ENCODE measurements at places on chromosomes 11 and 22.

DNA sequence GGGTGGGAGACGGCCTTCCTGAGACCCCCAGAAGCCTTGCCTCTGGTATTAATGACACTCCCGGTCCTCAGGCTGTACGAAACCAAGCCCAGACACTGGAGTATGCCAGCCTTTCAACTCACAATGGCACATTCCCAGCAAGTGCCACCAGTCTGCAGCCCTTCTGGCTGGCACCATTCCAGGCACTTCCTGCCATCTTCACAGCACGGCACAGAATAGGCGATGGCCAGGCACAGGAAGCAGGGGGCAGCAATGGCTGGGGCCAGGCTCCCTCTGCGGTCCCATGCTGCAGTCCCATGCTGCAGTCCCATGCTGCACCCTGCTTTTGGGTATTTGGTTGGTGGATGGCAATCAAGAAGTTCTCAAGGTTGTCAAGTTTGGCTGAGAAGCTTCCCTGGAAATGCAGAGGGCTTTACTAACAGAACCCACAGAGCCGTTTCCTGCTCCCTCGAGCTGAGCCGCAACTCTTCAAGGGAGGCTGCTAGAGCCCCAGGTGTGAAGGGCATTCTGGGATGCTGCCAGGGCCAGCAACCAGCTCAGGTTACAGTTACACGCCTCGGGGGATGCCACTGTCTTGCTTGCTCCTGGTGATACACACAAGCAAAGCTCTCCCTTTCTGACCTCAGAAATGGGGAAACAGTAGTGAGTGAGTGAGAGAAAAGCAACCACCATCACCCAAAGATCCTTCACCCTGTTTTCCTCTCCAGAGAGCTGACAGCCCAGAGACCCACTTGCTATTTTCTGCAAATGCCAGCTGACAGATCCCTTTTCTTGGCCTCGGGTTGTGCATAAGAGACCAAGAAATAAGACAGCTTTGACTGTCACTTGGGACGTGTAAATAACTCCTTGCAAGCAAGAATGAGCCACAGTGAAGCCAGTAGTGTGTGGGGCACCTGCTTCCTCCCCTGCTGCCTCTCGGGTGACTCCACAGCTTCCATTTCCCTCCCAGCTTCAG, 23.9 kb downstream of the LRFN4 start:
- no peak for DNase-seq

DNA sequence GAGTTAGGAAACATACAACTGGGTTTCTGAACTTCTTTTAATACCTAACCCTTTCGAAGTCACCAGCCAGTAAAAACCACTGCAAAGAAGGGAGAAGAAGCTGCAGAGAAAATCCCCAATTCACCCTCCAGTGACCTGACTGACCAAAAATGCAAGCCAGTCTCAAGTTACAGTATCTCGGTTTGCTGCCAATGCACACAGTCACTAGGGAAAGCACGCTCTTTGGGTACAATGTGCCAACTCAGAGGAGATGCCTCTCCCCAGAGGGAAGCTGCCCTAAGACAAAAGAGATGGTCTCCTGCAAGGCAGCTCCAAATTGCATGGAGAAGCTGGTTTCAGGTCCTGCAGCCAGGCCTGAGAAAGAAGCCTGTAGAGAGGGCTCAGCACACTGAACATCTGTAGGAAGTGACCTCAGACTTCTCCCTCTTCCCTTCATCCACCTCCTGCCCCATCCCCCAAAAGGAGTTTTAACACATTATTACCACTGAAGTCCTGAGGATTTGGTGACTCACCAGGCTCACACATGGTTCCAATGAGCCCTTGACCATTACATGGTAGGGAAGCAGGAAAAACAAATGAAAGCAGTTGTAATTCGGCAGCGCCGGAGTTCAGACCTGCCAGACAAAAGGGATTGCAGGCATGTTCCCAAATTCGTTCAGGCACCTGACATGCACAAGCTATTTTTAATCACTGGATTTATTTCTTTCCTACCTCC, 90.1 kb downstream of the ETS1 start:
- DNase-seq, result no peak

- DNase-seq, result no peak
Measured at GRCh38 chr22:47325249-47325648, 562.8 kb downstream of the TBC1D22A start.

- DNase-seq, result no peak
Measured at GRCh38 chr11:125968354-125968753, 22.5 kb downstream of the VSIG10L2 start.

GRCh38 chr22:30636226-30637077, 871 bp downstream of the SLC35E4 start:
- no peak for DNase-seq

DNA sequence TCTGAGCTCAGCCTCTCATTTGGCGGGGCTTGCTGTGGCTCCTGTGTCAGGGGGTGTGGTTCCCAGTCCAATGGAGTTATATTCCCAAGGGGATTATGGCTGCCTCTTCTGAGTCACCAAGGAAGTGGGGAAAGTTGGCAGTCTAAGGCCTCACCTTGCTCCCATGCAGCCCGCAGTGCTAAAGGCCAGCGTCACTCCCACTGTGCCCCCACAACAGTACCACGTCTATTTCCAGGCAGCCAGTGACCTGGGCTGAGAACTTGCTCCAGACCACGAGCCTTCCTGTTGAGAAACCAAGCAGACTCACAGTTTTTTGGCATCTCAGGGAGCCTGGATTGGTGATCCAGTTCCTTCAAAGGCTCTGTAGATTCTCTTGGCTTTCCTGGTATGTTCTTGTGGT, 45.6 kb downstream of the OR2AT4 start:
- no peak for DNase-seq

DNA sequence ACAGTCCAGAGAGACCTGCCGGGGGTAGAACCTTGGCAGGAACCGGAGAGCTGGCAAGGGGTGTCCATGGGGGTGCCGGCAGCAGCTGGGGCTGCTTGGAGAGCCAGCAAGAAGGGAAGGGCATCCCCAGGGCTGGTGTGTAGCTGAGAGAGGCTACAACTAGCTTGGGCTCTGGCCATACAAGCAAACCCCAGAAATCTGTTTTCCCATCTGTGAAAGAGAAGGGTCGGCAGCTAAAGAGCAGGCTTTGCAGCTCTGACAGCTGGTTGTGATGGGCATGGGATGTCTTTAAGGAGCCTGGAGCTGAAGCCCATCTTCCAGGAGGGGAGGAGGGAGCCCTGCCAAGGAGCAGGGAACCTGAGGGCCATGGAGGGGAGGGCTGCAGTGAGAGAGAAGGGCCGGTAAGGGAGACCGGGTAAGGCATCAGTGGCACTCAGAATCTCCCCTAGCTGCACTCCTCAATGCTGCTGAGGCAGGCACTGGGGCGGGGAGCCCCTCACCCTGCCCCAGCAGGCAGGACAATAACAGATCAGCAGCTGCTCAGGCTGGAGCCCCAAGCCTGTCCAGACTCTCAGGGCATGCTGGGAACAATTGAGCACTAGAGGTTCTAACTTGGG, 3.9 kb downstream of the CHST1 start:
- no peak for DNase-seq

- DNase-seq, result no peak
Measured at GRCh38 chr11:43130616-43131015, 181.2 kb upstream of the API5 start.

GRCh38 chr11:10716122-10716521, 22.6 kb upstream of the IRAG1 start:
- no peak for DNase-seq

DNA sequence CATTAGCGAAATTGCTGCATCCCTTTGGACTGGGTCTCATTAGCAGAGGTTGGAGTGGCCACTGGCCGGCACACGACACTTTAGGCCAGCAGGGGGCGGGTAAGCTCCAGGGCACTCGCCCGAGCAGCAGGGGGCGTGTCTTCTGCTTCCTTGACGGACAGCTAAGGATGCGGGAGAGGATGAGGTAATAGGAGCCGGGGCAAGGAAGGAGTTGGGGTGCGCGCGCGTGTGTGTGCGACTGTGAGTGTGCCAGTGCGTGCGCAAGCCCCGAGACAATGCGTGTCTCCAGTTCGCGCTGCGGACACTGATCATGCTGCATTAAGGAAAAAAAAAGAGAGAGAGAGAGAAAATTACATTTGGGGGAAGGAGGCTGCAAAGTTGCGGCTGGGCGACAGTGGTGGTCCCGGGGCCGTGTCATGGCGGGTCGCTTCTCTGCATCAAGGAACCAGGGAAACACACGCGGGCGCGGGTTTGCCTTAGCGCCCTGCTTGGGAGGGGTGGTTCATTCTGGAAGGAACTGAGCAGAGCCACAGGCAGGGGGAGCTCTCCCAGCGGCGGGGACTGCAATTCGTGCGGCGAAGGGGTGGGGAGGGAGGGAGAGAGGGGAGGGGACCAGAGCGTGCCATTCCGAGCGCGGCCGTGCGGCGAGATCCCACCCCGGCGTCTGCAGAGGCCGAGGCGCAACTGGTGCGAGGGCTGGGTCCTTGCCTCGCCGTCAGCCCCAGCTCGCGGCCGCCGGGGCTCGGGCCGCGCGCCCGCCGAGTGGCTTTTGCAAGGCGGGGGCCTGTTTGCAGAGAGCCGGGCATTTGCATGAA, at the start of gene DTX4:
Gene DTX4 (plus strand): TSS at position 625 of the 815 bp plus-strand sequence. CDS start 464 bp downstream, outside the sequence.
- DNase-seq, result peak; percentile 84

- DNase-seq, result no peak
Measured at GRCh38 chr22:43292630-43293018, 50.5 kb downstream of the SCUBE1 start.

DNA sequence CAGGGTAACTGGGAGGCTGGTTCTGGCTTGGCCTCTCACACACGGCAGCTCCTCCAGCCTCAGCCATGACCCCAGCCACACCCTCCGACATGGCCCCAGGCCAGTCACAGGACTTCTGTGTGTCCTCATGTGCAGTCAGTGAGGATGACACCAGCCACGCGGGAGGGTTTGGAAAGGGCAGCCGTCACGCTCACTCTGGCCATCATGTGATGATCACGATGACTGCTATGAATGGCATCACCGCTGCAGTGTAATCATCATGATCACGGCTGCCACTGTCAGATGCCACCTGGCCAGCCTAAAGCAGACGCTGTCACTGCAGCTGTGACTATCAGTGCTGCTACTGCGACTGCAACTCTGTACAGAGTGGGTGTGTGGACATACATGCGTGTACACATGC, 640.9 kb downstream of the BRD1 start:
- no peak for DNase-seq

DNA sequence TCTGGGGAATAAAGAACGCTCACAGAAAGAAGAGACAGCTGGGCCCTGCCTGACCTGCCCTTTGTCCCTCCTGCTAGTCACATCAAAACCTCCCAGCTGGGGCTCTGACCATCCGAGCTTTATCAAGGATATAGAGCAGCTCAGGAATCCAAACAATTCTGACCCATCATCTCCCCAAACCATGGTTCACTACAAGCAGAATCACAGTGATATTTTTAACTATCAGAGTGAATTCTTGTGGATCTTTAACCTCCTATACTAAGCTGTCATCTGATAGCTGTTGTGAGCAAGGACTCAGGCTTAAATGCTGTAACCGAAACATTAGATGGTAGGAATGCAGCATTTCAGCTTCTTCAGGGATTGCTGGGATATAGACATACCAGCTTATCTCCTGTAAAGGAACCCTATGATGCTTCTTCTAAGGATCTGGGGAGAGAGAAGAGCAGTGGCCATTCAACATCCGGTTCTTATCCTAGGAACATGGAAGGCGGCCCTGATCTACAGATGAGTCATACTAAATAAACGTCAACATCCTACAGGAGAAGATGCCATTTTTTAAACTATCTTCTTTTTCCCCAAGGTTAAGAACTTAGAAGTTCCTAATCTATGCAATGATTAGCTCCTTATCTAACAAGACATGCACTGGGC, 84.7 kb upstream of the AKIP1 start:
- no peak for DNase-seq

DNA sequence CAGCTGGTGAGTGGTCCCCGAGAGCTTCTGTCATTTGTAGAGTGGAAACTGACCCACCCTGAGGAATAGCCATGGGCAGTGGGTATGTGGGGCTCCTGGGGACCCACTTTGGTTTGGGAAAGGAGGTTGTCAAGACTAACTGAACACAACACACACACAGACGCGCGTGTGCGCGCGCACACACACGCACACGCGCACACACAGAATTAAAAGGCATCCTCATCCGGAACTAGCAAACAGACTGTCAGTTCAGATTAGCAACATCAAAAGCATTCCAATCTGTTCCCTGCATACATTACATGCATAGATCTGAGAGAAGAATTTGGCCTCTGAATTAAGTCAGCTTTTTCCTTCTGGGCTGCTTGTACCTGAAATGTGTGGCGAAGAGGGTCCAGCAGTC, 284.7 kb downstream of the ST3GAL4 start:
- no peak for DNase-seq

DNA sequence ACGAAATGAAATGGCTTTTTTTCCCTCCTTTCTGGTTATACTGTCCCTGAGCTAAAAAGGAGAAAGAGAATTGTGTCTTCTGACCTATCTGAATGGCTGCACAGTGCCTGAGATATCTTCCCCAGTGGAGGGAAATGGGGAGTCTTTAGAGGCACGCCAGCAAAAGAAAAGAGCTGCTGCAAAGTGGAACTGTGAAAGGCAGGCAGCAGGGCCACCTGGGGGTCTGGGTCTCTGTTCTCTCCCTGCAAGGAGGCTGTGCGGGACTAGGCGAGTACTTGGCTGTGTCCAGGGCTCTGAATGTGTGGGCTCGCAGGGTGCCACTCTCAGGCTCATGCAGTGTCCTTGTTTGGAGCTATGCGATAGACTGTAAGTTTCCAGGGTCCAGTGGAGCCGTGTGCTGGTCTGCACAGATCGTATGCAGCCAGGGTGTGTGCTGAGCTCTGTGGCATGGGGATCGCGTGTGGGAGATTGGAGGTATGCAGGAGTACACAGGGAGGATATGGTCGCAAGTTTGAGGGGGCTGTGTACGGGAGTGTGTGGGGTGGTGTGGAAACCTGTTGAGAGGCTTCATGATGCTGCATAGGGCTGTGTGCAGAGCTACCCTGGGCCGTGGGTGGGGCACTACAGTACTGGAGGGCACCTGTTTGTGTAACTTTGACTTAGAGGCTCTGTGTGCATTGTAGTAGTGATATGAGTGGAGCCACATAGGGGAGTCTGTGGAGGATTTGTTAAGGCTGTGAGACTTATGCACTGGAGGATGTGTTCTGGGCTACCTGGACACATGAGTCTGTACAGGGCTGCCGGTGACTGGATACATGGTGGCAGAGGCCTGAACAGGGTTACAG, 70.1 kb upstream of the OLFML1 start:
- no peak for DNase-seq

DNA sequence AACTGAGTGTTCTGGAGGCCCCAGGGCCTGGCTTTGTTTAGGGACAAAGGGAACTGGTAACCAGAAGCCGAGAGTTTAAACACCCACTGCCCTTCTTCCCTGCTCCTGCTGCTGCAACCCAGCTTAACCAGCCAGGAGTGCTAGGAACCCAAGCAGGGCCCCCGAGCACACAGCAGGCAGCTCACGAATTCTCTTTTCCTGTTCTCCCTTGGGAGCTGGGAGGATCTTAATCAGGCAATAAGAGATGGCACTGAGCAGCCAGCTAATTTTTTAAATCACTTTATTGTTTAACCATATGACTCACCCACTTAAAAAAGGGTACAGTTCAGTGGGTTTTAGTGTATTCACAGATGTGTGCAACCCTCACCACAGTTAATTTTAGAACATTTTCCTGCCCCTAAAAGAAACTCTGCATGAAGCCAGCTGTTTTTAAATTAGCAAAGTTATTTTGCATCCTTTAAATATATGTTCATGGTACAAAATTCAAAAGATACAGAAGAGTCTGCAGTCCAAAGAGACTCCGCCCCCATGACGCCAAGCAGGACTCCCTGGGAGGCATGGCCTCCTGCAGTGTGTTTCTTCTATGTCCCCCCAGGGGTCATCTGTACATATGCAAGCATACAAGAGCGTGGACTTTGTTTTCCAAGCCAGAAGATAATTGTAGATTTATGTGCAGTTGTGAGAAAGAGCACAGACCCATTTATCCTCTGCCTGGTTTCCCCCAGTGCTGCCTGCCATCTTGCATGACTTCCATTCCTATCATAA, 18.9 kb upstream of the PPP6R3 start:
- no peak for DNase-seq

- no peak for DNase-seq
Measured at GRCh38 chr11:112012874-112013273, 12.3 kb upstream of the DLAT start.

Data from stimulated activated CD4-positive, alpha-beta T cell treated with anti-CD3 and anti-CD28 coated beads, Interleukin-1b, Interleukin-23, amount 100 ng/mL, for 1 hour (primary cell).